ENCODE measurements at places on chromosomes 3 and 15.

DNA sequence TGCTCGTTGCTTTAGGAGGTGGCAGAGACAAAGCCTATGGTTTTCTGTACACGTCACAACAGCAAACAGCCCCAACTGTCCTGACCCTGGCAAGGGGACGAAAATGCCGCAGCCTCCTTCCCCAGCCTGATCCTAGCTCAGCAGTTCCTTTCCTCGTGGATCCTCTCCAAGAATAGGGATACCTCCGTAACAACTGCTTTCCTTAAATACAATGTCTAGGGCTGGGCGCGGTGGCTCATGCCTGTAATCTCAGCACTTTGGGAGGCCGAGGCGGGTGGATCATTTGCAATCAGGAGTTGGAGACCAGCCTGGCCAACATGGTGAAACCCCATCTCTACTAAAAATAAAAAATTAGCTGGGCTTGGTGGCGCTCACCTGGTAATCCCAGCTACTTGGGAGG is 17.0 kb downstream of the MAP6D1 start:
- no peak for DNase-seq

DNA sequence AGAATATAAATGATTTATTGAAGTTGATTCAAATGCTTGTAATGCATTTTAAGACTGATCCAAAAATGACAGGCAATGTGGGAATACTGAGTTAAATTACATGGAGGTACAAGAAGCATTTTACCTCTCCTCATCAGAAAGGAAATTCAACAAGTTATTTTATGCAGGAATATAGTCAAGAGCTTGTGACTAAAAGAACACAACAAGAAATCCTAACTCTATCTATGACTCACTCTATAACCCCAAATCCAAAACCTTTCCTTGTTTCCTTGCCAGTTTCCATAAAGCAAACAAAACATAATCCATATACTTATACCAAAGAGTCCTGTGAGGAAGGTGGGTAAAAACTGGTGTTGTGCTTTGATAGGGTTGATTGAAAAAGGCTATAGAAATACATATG is 30.8 kb downstream of the SIN3A start:
- no peak for DNase-seq

- DNase-seq, result no peak
Observed at GRCh38 chr3:44833394-44833793, 28.3 kb upstream of the TMEM42 start.

GRCh38 chr3:149560001-149560400 is 85.5 kb downstream of the TM4SF4 start:
- no peak for DNase-seq

DNA sequence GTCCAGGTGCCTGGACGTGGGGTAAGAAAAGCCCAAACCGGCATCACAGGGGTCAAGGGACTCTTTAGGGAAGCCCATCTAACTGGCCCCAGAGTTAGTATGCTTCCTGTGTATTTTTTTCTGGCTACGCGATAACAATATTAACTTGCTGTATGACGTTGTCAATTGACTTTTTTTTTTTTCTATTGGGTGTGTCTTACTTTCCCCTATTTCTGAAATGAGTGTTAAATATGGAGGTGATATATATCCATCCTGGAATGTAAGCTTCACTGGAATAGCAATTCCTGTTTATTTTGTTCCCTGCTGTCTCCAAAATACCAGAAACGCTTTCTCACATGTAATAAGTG is 598 bp upstream of the GMNC start:
- no peak for DNase-seq

- DNase-seq, result no peak
Observed at GRCh38 chr15:74631408-74631807, 15.8 kb downstream of the CLK3 start.

DNA sequence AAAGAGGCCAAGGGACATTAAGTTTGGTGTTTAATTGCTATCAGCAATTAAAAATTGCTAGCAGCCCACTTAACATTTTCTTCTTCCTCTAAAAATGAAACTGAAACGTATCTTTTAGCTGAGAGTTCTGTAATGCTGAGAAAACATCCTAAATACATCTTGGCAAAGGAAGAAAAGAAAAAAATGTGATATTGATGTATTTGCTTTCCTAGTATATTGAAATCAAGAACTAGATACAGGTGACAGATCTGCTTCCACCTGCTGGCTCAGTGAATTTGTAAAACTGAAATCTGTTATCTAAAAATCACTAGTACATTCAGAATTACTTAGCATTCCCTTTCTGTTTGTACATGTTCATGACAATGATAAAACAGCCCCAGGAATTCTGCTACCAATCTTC is 283.2 kb downstream of the ZBTB20 start:
- DNase-seq, result no peak
